ENCODE measurements at places on chromosomes 5 and 9.

- DNase-seq, result no peak
These were observed 35.4 kb downstream of the DAP start for GRCh38 chr5:10725636-10726035.

- no peak for DNase-seq
These were observed 62.9 kb downstream of the DENND1A start for GRCh38 chr9:123867034-123867433.

DNA sequence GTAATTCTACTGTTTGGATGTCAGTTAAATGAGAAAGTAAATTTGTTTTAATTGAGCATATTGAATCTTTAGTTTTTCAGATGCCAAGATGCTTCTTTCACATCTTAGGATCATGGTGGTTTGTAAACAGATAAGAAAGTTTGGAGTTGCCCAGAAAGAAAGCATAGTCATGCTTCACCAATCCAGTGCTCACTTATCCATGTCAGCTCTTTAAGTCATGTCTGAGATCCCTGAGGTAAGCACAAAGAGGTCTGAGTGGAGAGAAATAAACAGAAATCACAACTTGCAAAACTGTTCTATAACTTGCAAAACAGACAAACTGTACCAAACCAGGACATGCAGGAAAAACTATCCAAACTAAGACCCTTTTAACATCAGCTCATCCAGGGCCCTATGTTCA lies 87.7 kb downstream of the OSTF1 start:
- DNase-seq, result no peak

GRCh38 chr9:93450945-93451815 lies at the start of gene FAM120A:
TSS of gene FAM120A (plus strand) at chr9:93451685. CDS start at chr9:93451916, 231 bp downstream.
- peak; percentile 85 for DNase-seq

GRCh38 chr5:110225949-110226348 lies 500.5 kb downstream of the TMEM232 start:
- no peak for DNase-seq

- DNase-seq, result no peak
These were observed 29.3 kb upstream of the MINAR2 start for GRCh38 chr5:129718471-129719090.

GRCh38 chr5:159663986-159664385 lies 252.3 kb upstream of the ADRA1B start:
- DNase-seq, result no peak

DNA sequence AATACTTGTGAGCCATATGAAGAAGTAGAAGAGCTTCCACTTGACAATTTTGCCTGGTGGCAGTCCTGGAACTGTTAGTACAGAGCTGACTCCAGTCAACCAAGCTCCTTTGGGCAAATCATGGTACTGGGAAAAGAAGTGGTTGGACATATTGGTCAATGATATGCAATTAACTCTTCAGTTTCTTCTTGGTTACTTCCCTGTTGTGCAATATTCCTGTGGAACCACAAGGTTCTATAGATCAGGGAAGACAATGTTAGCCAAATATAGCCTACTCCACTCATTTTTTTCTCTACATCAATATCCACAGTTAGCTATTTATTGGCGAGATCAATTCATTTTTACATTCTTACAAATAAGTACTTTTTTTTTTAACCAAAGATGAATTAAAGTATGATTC lies 14.4 kb upstream of the GDA start:
- DNase-seq, result no peak

DNA sequence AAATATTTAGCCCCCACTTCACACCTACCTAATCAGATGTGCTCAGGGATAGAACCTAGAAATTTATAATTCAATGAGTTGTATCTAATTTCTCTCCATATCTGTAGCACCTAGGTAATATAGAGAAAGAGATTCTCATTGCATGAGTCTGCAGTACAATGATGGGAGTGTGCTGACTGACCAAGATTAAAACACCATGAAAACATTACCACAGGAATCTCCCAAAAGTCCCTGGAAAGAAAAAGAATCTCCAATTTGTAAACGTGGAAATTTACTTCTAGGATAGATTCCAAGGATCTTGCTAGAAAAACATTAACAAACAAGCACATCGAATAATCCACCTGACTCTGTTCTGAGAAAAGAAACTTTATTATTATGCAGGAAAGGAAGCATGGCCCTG lies 45.0 kb upstream of the DMRTA1 start:
- no peak for DNase-seq

GRCh38 chr9:117189121-117189520 lies 225.7 kb downstream of the ASTN2 start:
- no peak for DNase-seq

DNA sequence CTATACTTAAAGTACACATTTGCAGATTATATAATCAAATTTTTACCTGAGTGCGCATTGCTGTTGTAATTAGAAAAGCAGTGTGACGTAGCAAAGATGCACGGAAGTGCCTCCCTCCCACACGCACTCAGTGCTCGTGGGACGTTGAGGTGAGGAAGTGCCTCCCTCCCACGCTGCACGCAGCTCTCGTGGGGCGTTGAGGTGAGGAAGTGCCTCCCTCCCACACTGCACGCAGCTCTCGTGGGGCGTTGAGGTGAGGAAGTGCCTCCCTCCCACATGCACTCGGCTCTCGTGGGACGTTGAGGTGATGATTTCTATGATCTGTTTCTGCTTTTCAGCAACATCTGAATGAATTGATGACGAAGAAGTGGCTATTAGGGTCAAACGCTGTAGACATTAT lies 21.0 kb downstream of the EXOC3 start:
- no peak for DNase-seq

DNA sequence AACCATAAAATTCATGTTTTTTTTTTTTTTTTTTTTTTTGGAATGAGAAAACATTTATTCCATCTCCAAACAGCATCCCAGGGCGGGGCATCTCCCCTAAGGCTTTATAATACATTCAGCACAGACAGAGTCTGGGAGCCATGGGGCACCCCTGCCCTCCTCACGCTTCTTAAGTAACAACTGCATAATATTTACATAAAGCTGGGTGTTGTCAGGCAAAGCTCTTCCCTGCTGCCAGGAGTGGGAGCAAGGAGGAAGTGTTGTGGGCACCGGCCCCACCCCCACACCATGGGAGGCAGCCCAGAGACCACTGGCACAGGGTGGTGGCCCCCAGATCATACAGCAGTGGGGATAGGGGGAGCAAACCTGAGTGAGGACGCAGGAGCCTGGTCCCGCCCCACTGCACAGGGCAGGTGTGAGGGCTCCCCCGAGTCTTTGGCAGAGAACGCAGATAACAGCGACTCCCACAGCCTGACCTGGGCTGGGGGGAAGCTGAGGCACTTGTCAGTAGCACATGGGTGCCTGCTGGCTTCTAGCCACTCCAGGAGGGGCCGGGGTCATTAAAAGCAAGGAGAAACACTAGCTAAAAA lies 86.1 kb upstream of the CEP78 start:
- DNase-seq, result no peak

- peak; percentile 76 for DNase-seq
These were observed 30.0 kb upstream of the STOM start for GRCh38 chr9:121399883-121400607.

- DNase-seq, result no peak
These were observed 98.2 kb downstream of the NDFIP1 start for GRCh38 chr5:142206801-142207200.

GRCh38 chr9:75454043-75454442 lies 365.7 kb downstream of the OSTF1 start:
- DNase-seq, result no peak

DNA sequence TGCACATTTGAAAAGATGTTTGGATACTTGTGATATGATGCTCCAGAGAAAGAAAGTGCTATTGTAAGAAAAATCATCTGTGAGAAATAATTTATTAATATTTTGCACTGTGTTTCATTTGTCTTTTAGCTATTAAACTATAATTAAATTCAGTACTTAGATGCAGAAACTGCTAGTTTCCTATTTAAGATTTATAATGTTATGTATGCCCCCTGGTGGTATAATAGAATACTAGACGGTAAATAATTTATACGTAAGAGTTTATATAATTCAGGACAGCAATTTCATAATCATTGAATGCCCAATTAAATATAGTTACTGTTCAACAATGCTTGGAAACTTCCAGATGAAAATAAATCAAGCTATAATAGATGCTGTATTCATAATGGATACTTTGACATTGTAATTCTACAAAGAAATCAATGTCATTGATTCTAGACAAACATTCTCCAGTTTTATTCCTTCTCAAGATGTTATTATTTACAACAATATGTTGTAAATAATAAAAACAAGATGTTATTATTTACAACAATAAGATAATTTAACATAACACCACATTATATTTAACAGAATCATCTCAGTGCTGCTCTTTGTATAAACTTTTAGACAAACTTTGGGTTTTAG lies 101.0 kb downstream of the TMEM232 start:
- DNase-seq, result peak; percentile 21

- DNase-seq, result no peak
These were observed 162.6 kb downstream of the TAF11L14 start for GRCh38 chr5:17796757-17797396.

DNA sequence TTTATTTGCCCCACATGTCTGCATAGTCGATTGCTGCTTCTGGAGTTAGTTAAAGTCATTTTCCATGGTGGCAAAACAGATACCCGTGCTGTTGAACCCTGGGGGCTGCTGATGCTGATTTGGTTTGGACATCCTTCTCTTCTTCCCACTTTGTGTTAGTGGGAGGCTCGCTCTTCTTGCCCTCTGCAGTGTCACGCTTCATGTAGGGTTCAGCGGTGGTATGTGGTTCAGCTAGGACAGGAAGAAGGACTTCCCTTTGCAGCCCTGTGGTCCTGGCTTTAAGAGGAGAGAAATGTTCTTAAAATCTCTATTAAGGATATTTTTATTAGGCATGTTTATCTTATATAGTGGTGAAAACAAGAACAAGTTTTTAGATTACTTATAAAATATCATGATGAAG lies 36.2 kb downstream of the SLC36A1 start:
- no peak for DNase-seq

DNA sequence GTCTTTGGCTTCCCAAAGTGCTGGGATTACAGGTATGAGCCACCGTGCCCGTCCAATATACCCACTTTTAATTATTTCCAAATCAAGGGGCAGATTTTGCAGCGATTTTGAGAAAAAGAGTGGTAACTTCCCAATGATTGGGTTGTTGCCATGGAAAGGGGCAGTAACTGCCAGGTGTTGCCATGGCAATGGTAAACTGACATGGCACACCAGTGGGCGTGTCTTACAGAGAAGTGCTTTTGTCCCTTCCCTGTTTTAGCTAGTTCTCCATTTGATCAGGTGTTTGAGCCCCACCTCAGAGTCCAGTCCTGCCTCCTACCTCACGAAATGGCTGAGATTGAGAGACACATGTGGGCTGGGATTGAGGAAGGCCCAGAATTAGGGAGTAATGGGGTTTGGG lies 86.3 kb upstream of the IER5L start:
- DNase-seq, result peak; percentile 73

GRCh38 chr5:75538211-75538610 lies 26.5 kb downstream of the POLK start:
- DNase-seq, result no peak

DNA sequence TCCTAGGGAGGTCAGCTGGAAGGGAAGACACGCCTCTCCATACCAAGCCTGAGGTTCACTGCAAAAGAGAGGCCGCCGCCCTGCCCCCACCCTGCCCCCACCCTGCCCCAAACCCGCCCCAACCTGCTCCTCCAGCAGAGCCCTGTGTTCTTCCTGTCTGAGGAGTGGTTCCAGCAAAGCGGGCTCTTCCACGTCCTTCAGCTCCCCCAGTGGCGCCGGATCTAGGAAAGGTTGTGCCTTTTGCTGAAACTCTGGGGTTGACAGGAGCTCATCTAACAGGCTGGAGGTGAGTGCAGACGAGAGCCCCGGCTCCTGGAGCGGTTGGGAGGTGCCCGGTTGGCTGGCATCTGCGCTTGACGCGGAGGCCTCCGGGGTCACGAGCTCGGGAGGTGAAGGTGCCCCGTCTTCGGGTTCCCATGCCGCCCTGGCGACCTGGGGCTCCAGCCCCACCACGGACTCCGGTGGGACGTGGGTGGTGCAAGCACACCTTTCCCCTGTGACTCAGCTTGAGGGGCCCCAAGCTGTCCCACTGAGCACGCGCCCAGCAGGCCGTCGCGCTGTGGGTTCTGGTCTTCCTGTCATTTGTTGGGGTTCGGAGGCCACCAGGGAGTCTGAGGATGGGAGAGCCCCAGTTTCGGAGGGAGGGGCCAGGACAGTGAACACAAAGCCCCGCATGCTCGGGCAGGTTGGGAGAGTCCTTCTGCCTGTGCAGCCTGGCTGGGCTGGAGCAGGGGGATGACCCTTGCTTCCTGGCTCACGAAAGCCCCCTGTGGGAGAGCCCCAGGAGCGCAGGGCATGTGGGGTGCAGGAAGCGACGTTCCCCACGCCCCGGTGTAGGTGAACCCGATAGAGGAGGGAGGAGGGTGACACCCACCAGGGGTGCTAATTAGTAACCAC lies 1467.1 kb downstream of the FOXD4L5 start:
- peak; percentile 22 for DNase-seq

- DNase-seq, result no peak
These were observed 720.2 kb upstream of the C9orf72 start for GRCh38 chr9:28293369-28294090.

GRCh38 chr5:177188775-177189174 lies 55.2 kb downstream of the NSD1 start:
- DNase-seq, result no peak

GRCh38 chr5:119451561-119451960 lies 736 bp upstream of the HSD17B4 start:
- no peak for DNase-seq

Data from mesendoderm (in vitro differentiated cells).